Muscle of leg (tissue), 16 donors: ENCODE measurements at places on chromosomes 1 and 21.
A peak's percentile ranks its signal among the peaks of the same experiment; 100 is the strongest.

DNA sequence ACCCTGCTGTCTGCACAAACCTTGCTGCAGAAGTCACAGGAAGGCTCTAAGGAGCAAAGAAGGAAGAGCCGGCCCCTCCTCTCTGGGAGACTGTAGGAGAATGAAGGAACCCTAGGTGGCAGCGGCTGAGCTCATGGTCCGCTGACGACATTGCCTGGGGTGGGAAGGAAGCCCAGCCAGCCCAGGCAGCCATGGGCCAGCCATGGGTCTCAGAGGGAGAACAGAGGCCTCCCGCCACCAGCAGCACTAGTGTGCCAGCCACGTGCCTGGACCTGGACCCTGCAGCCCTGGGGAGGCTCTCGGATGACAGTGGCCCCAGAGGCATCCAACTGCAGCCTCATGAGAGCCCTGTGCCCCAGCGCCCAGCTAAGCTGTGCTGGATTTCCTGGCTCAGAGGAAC lies 49.2 kb upstream of the POFUT2 start:
- DNase-seq, result no peak

DNA sequence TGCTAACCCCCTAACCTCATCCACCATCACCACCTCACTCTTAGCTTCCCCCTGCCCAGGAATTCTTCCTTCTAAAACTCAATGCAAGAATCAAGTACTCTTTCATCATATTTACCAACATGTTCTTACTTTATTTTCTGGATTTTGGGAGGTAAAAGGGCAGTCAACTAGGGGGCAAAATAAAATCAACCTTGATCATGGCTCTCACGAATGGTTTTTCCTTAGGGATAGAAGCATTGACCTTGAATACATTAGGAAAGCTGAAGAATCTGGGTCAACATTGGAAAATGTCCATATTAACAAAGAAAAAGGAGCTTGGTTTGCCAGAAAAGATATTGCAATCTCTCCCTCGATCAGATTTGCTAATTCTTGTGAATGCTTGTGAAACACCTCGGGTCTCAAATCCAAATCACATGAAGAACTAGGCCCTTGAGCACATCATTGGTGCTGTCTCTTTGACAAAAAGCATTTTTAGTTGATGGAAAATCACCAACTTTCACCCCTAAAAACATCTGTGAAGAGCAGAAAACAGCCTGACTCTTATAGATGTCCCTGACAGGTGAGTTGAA lies 58.9 kb downstream of the ZC3H11B start:
- DNase-seq, result no peak

GRCh38 chr1:36349839-36350238 lies 26.4 kb upstream of the EVA1B start:
- DNase-seq, result peak; percentile 38

DNA sequence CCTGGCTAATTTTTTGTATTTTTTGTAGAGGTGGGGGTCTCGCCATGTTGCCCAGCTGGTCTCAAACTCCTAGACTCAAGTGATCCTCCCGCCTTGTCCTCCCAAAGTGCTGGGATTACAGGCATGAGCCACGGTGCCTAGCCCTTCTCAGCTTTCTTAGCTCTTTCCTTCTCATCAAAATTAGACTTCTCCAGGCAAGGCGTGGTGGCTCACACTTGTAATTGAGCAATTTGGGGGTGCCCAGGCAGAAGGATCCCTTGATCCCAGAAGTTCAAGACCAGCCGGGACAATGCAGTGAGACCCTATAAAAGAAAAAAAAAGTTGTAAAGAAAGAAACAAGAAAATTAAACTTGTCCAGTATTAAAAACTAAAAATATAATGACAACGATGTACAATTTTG lies 112.6 kb upstream of the ERRFI1 start:
- no peak for DNase-seq

- peak; percentile 23 for DNase-seq
These were observed 243.0 kb downstream of the KIF26B start for GRCh38 chr1:245397771-245398170.

GRCh38 chr1:17239420-17239819 lies 9.5 kb upstream of the PADI3 start:
- peak; percentile 93 for DNase-seq

- no peak for DNase-seq
These were observed 85.7 kb downstream of the KCNN3 start for GRCh38 chr1:154784416-154784815.

GRCh38 chr1:231933711-231934626 lies 307.4 kb downstream of the DISC1 start:
- peak; percentile 54 for DNase-seq

- DNase-seq, result no peak
These were observed 20.4 kb upstream of the LBR start for GRCh38 chr1:225448146-225448805.

GRCh38 chr1:207134581-207134980 lies 30.5 kb downstream of the C4BPA start:
- peak; percentile 33 for DNase-seq

GRCh38 chr1:196902344-196902743 lies 14.5 kb downstream of the CFHR4 start:
- no peak for DNase-seq

GRCh38 chr1:30888391-30888790 lies 20.2 kb downstream of the SDC3 start:
- DNase-seq, result peak; percentile 86

DNA sequence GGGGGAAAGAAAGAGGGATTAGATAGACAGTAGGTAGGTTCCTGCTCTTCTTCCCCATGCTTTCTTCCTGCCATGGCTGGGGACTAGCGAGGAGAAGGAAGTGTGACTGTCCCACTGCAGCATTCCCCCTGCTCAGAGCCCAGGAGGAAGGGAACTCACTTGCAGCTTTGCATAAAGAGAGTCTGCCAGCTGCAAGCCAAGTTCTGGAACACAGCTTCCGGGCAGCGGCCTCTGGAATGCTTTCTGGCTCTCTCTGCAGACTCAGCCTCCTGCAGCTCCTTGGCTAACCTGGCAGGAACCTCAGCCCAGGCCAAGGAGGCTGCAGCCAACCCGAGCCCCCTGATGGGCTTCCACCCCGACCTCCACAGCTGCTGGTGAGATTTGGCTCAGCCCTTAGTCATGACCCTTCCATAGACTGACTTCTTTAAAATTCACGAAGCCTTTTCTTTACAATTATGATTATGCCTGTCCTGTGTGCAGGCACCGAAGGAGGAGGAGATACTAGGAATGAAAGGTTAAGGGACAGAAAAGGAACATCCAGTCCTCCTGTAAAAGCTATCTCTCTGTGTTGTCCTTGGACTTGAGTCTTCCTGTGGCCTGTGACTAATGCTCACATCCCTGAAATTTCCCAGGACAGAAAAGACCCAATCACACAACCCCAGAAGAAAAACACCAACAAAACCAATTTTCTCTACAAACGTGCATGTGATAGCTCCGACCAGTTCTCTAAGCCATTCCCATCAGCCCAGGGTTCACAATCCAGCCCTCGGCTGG lies 108.2 kb upstream of the OLIG2 start:
- peak; percentile 46 for DNase-seq

- peak; percentile 1 for DNase-seq
These were observed 52.4 kb downstream of the NEGR1 start for GRCh38 chr1:72229893-72230292.

DNA sequence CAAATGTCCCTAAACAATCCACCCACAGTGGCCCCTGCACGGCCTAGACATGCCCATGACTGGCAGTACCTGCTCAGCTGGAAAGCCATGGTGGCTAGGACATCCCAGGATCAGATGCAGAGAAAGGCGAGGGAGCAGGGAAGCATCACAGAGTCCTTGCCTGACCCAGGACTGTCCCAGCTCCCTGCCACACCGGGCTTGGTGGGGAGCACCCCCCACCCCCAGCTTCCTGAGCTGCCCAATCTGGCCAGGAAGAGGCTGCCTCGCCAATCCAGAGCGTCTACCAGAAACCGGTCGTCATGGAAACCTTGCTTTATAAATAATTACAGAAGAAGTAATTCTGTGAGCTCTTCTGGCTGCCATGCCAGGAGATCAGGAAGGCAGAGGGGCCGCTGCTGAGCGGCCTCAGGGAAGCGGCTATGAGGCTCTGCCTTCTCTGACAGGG lies 34.8 kb downstream of the ACOT7 start:
- peak; percentile 71 for DNase-seq

DNA sequence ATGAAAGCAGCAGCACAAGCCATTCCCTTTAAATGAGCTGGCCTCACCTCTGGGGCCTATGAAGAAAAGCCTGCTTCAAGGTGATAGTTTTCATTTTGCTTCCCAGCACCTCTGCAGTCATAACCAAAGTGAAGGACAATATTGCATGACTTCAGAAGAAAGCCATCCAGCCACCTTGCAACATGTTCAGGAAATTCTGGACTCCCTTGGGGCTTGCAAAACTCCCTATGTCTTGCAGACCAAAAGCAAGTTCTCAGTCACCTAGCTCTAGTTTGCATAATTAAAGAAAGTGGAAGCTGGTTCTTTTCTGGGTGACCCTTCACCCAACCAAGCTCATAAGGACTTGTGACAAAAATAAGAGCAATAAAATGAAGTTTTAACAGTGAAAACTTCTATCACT lies 87.6 kb downstream of the GFI1 start:
- DNase-seq, result no peak

DNA sequence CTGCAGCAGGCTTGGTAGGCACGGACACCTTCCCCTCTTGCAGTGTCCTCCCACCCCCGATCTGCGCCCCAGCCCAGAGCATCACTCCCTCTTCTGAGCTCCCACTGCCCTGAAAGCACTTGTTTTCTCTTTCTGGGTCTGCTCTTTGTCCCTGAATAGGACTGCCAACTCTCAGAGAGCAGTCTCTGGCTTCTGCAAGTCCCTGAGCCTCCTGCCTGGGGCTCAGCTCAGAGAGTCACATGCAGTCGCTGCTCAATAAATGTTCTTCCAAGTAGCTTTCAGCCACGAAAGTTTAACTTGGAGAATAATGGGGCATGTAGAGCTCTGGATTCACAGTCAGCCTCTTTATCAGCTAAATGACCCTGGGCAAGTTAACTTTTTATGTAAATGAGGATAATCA lies 205.6 kb downstream of the HIVEP3 start:
- no peak for DNase-seq

- DNase-seq, result no peak
These were observed 57.4 kb upstream of the TARS2 start for GRCh38 chr1:150429805-150430204.

- no peak for DNase-seq
These were observed 1.8 kb downstream of the UBAP2L start for GRCh38 chr1:154222518-154222917.

DNA sequence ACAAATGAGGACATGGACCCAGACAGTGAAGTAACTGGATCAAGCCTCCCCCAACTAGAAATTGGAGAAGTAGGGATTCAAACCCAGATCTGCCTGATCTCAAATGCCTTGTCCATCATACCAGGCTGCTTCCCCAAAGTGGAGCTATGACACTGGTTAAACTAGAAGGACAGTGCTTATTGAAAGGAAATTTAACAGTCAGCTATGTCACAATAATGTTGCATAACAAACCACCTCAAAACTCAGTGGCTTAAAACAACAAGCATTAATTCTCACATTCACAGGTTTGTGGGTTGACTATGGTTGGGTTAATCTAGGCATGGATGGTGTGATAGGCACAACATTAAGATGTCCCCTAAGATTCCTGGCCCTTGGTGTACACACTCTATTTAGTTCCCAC lies 107.1 kb downstream of the TAS1R2 start:
- DNase-seq, result no peak

DNA sequence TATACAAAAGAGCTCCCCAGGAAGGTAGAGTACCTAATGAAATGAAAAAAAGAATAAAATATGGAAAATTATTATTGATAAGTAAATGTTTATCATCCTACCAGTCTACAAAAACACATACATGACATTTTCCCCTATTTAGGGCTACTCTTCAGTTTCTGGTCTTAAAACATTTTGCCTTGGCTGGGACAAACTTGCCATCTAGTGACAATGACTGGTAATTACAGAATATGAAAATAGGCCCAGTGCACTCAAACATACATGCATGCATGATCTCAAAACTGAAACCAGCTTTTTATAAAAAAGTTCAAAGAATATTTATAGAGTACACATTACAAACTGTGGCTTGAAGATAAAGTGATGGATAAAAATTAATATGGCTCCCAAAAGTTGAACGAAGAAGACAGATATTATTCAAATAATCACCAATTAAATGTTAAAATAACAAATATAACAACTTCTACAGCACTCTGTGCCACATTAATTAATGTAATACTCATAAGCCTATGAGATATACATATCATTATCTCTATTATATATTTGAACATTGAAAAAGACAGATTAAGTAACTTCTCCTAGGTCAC lies 10.5 kb upstream of the RNPC3 start:
- DNase-seq, result peak; percentile 76

DNA sequence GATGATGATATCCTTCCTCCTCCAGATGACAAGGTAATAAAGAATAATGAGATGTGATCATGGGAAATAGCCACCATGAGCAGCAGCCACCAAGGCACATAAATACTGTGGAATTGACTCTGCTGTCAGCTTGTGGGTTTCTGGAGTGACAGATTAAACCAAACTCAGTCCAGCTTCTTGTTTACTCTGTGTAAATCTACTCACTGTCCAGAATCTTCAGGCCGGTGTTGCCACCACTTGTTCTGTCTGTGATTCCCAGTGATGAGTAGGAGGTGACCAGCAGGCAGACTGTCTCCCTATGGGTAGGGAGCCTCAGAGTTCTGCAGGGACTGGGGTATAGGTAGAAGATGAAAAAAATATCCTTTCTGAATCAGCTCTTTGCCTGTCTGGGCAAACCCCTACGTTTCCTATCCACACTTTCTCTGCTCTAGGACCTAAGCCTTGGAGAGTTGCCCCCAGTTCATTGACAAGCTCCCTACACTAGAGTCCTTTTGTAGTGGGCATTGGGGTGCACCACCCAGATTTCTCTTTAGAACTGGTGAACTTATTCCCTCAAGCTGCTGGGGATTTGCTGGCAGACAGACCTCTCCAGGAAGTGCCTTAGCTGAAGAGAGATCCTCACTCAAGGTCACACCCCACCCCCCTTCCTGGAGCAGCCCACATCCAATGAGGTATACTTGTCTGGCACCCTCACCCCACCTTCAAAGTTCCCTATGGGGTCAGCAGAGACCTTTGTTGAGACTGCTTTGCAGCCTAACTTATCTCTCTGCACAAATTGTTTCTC lies 47.6 kb downstream of the ATP1A1 start:
- DNase-seq, result no peak

DNA sequence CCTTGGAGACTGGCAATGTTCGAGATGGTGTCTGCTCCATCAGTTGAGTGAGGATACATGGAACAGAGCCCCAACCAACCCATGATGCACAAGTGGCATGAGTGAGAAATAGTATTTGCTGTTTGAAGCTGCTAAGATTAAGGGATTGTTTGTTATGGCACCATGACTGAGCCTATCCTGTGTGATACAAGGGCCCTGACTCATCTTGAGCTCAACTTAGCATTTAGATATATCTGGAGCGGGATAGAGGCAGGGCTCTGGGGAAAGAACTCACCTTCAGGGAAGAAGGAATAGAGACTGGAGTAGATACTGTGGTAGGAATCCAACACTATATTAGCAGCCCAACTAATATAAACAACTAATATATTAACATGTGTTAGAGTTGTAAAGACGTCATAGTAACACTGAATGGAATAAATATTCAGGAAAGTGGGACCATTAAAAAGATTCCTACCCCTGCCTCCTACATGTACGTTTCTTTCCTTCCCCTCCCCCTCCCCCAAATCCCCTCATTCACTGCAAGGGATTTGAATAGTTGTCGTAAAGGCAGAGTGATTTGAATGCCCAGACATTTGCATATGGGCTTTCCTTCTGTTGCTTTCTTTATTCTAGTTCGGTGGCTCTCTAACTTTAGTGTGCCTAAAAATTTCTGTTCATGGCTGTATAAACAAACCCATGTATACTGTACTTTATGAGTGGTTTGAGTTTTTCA lies 106.6 kb upstream of the POU3F1 start:
- DNase-seq, result no peak
